ENCODE measurements at places on chromosomes 12 and 14.
A peak's percentile ranks its signal among the peaks of the same experiment; 100 is the strongest.

GRCh38 chr14:32078858-32079216, 1.7 kb downstream of the ARHGAP5 start:
- DNase-seq, result no peak

GRCh38 chr14:36662543-36663403, 1.1 kb downstream of the PAX9 start:
- DNase-seq, result no peak

DNA sequence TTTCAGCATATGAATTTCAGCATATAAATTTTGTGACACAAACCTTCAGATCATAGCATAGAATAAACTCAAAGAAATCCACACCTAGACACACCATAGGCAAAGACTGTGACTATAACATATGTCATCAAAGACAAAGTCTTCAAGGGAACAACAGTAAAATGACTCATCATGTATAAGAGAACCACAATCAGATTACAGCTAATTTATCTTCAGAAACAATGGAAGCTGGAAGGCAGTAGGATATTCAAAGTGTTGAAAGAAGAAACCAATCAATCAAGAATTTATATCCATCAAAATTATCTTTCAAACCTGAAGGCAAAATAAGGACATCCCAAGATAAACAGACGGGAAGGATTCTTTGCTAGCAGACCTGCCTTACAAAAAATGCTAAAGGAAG, 29.0 kb downstream of the DLK1 start:
- no peak for DNase-seq

DNA sequence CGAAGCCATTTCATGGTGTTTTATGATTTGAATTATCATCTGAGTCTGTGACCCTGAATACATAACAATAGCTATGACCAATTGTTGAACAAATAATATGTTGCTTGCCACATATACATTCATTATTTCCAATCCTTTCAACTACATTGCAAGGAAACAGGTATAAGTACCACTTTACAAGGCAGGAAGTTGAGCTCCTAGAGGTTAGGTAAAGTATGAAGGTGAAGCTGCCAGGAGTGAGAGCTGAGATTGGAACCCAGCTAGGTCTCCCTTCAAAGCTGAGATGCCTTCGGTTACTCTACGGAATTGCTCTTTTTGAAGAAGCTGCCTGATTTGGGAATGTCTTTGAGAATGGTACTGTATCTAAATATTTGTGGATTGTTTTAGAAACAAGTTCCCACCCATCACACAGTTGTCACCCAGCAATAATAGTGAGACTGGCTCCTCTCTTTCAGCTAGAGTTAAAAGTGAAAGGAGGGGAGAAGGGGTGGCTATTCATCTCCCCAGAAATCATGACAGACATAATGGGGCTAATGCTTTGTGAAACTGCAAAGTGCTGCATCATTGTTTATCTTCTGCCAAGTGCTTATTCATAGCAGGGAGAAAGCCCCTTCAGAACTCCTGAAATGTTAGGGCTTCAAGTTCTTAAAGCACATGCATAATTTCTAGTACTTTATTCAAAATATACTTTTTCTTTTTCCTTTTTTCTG, 75.9 kb upstream of the AMIGO2 start:
- no peak for DNase-seq

DNA sequence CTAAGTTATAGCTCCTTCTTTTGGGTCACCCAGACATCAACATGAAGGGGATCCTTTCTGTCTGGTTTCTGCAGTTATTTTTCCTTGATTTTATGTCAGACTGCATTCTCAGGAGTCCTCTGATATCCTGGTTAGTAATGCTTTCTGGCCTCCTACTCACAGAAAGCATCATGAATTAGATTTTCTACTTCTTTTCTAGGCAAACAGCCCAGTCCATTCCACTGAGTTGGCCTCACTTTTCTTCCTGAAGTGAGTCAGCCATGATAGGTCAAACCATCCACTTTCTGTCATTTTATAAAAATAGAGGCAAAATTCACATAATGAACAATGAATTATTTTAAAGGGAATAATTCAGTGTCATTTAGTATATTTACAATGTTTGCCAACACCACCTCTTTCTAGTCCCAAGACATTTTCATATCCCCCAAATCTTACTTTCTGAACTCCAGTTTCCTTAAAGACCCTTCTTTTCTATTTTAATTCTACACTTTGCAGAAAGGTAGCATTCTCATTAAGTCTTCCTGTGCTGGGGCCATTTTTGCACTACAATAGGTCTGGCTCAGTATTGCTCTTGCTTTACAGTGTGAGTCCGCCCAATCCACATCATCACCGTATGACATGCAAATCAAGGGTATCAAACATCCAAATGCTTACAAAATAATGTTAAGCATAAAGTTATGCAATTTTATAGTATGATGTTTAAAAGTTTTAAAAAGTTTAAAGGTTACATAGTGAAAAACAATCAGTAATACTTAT, 95.1 kb downstream of the UNC79 start:
- no peak for DNase-seq

GRCh38 chr14:93734086-93734822, 54.0 kb downstream of the PRIMA1 start:
- DNase-seq, result no peak

DNA sequence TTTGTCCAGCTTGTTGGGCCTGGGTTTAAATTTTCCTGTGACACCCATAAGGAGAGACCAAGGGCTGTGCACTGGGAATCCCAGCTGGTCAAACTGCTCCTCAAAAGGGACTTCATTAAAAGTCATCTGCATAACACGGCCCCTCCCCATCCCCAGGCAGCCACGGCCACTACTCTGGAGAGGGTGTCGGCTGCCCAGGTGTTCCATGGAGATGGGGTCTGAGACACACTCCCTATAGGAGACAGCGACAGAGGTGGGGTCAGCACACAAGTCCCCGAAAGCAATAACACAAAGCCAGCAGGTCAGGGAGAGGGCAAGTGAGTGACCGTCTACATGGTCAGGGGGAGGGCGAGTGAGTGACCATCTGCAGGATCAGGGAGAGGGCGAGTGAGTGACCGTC, 75.6 kb upstream of the BCL11B start:
- no peak for DNase-seq

GRCh38 chr14:80930836-80931389, 10.6 kb downstream of the CEP128 start:
- DNase-seq, result no peak

- no peak for DNase-seq
These were observed at the start of gene SERPINA9 for GRCh38 chr14:94476023-94476422. Gene SERPINA9 (minus strand): TSS chr14:94476197. CDS start chr14:94469840, 6,357 bp downstream.

GRCh38 chr12:118706437-118706836, 274.9 kb upstream of the SRRM4 start:
- DNase-seq, result no peak

GRCh38 chr14:89252887-89253532, 164.0 kb downstream of the FOXN3 start:
- DNase-seq, result no peak

- DNase-seq, result no peak
These were observed 138.5 kb downstream of the KICS2 start for GRCh38 chr12:64083285-64084210.

DNA sequence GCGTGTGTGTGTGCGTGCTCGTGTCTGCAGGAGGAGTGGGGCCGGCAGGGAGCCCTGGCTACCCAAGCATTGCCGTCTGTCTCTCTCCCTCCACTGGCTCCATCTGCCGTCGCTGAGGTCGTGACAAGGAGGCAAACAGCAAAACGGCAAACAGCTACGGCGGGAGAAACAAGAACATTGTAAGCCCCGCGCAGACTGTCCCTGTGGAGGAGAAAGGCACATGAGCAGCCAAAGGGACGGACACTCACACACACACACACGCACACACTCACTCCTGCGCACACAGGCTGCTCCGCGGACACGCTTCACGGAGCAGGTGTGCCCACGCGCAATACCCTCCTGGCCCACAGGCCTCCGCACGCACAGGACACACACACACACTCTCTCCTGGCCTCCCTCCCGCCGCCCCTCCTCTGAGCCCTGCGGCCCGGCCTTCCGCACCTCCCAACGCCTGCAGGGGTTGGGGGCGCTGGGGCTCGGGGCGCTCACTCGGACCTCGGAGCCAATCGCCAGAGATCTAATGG, 905 bp downstream of the CISTR start:
- no peak for DNase-seq

GRCh38 chr12:131735153-131735456, 24.2 kb downstream of the SFSWAP start:
- no peak for DNase-seq

GRCh38 chr12:23523339-23523738, 426.1 kb downstream of the SOX5 start:
- DNase-seq, result no peak

- DNase-seq, result no peak
These were observed 45.1 kb upstream of the ATF1 start for GRCh38 chr12:50718760-50719159.

DNA sequence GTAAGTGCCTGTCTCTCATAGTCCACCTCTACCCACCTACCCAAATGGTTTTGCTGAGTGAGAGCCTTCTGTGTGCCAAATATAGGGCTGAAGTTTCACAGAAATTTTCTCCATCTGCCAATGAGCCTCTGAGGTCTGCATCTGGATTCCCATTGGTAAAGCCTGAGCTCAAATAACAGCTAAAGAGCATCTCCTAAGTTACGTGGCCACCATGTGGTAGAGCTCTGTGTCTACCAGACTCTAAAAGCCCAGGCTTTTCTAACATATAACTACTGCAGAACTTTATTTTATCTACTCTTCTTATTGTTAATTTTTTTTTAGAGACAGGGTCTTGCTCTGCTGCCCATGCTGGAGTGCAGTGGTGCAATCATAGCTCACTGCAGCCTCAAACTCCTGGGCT, 16.0 kb downstream of the AMDHD1 start:
- no peak for DNase-seq

DNA sequence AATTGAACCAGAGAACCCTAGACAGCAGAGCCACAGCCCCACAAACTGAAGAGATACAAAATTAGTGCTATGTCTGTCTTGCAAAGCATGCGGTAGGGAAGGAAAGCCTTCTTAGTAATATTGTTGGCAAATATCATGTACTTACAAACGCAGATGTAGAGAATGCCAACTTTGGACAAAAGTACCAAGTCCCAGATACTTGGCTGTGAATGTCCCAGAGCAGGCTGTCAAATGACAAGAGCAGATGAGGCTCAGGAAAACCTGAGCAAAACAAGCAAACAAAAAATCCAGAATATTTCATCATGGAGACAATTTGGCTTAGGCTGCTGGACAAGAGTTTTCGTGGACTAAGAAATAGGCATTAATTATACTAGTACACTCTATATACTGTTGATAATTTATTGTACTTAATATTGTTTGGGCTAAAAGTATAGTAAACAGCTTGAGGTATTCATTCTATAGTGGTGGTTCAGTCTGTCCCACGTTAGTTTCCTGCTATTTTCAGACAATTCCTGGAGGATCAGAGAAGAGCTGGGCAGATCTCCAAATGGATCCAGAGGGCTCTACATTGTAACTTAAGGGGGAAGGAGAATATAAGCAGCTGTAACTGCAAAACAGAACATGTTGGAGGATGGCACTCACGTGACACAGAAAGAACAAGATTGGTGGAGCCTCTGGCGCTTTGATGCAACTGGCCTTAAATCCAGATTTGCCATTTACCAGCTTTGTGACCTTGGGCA, 329.8 kb downstream of the ATP23 start:
- no peak for DNase-seq

GRCh38 chr12:52063981-52064649, 5.7 kb upstream of the ATG101 start:
- DNase-seq, result no peak

GRCh38 chr12:103964805-103965204, 867 bp upstream of the TDG start:
- no peak for DNase-seq

DNA sequence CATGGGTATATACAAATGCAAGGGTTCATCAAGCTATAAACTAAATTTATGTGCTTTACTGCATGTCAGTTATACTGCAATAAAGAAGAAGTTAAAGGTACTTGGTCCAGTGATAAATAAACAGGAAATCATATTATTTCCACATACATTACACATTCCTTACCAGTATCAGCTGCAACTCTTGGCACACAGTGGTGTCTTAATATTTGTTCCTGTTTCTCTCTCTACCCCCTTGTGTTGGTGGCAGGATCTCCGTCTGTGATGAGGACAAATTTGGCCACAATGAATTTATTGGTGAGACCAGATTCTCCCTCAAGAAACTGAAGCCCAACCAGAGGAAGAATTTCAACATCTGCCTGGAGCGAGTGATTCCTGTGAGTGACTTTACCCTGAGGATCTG, 19.2 kb upstream of the OAS1 start:
- DNase-seq, result no peak

GRCh38 chr12:112419297-112420133, 768 bp downstream of the PTPN11 start:
- no peak for DNase-seq

DNA sequence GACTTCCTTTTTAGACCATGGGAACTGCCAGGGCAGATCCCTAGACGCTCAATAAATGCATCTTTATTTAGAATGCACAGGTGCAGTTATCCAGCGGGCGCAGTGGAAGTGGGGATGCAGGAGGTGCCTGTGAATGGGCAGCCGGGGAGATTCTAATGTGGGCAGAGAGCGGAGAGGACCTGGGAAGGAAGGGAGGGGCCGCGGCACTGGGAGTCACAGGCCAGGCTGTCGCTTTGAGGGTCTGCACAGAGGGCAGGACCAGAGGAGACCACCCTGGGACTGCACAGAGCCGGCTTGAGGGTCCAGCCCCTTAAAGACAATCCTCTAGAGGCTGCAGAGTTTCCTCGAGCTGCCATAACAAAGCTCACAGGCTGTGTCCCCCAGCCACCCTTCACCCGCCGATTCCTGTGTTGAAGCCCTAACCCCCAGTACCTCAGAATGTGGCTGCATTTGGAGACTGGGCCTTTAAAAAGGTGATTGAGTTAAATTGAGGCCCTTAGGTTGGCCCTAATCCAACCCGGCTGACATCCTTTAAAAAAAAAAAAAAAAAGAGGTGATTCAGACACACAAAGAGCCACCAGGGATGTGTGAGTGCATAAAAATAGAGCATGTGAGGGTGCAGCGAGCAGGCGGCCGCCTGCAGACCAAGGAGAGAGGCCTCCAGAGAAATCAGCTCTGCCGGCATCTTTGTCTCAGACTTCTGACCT, 44.4 kb upstream of the PPP2R5C start:
- DNase-seq, result peak; percentile 79

DNA sequence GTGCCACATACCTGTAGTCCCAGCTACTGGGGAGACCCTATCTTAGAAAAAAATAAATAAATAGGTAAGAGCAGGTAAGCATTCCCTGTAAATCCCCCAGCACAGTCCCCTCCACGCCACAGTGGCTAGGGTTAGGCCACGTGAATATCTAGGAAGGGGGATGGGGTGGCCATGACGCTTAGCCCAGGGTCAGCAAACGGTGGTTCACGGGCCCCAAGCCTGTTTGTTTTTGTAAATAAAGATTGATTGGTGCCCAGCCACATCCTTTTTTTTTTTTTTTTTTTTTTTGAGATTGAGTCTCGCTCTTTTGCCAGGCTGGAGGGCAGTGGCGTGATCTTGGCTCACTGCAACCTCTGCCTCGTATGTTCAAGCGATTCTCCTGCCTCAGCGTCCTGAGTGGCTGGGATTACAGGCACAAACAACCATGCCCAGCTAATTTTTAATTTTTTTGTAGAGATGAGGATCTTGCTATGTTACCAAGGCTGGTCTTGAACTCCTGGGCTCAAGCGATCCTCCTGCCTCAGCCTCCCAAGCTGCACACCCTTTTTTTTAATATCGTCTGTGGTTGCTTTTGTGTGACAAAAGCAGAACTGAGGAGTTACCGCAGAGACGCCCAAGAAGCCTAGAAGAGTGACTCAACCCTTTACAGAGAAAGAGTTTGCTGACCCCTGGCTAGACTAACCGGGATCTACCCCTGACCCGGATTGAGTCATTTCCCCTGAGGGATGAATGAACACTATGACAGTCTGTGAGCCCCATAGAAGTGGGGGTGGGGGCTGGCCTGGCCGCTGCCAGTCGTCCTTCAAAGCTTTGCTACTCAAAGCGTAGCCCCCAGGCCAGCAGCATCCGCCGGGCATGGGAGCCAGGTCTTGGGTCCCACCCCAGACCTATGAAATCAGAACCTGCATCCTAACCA, 113.7 kb upstream of the NCOR2 start:
- no peak for DNase-seq

Data from vagina (tissue), 2 donors.